GM04503 (cell line): ENCODE measurements at places on chromosomes 4 and X.

- DNase-seq = no peak
Measured at GRCh38 chr4:180028682-180029081, 2214.5 kb upstream of the TENM3 start.

GRCh38 chr4:130187587-130187986 is 1091.6 kb downstream of the C4orf33 start:
- DNase-seq = no peak

GRCh38 chr4:76546759-76547742 is 112.0 kb downstream of the SHROOM3 start:
- DNase-seq = peak; percentile 85

- DNase-seq = no peak
Measured at GRCh38 chr4:184201179-184201578, 16.5 kb downstream of the ENPP6 start.

- DNase-seq = no peak
Measured at GRCh38 chrX:142428916-142429315, 223.8 kb upstream of the MAGEC2 start.

DNA sequence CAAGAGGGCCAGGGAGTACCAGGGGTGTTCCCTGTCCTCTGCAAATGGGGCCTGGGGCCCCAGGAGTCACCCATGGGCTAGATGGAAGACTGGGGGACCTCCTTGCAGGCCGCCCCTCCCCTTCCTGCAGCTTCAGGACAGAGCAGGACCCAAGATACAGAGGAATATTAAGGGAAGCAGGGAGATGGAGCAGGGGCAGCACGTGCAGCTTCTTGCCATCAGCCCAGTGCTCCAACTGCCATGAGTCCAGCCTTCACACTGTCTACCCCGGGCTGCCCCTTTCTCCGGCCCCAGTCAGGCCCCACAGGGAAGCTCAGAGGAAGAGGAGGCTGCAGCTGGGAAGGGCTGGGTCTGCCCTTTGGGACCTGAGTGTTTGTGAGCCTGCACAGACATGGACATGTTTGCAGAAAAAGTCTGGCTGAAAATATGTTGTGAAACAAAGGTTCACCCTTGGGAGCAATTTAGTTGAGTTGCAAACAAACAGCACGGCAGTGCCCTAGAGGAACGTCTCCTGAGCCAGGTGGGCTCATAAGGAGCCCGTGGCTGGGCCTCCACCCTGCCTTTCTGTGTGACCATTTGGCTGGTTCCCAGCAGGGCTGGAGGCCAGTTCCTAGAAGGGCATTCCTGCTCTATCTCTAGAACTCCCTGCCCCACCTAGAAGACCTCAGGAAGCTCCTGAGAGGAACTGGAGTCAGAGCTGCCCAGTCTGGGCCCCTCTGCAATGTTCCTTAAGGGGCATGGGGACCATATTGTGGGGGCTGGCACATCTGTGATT is 8.9 kb downstream of the FATE1 start:
- DNase-seq = no peak

DNA sequence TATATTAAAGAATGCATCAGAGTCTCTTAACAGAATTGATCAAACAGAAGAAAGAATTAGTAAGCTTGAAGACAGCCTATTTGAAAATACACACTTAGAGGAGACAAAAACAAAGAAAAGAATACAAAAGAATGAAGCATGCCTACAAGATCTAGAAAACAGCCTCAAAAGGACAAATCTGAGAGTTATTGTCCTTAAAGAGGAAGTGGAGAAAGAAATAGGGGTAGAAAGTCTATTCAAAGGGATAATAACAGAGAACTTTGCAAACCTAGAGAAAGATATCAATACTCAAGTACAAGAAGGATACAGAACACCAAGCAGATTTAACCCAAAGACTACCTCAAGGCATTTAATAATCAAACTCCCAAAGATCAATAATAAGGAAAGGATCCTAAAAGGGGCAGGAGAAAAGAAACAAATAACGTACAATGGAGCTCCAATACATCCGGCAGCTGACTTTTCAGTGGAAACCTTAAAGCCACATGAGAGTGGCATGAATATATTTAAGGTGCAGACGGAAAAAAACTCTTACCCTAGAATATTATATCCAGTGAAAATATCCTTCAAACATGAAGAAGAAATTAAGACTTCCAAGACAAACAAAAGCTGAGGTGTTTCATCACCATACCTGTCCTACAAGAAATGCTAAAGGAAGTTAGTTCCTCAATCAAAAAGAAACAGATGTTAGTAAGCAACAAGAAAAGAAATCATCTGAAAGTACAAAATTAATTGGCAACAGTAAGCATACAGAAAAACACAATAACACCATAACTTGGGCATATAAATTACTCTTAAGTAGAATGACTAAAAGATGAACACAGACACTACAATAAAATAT is 36.1 kb downstream of the LRBA start:
- no peak for DNase-seq

- no peak for DNase-seq
Measured at GRCh38 chrX:40637687-40638086, 9.7 kb downstream of the CXorf38 start.

GRCh38 chrX:10602646-10603045 is 17.7 kb downstream of the MID1 start:
- DNase-seq = no peak

DNA sequence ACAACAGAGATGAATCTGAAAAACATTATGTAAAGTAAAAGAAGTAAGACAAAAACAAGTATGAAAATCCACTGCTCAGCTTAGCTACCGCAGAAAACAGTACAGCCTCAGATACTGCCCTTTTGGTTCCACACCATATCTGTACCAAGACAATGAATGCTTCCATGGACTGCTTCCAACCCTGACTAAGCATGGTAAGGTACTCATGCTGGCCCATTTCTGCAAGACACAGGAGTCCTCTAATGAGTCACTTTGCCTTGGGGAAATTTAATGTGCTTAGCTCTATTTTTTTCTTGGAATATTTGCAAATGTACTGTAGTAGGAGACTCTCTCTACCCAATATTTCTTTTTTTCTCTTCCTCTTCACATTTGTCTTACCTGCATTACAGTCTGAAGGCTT is 931.7 kb upstream of the HS3ST1 start:
- no peak for DNase-seq

- DNase-seq = no peak
Measured at GRCh38 chr4:13263967-13264525, 220.1 kb downstream of the RAB28 start.

DNA sequence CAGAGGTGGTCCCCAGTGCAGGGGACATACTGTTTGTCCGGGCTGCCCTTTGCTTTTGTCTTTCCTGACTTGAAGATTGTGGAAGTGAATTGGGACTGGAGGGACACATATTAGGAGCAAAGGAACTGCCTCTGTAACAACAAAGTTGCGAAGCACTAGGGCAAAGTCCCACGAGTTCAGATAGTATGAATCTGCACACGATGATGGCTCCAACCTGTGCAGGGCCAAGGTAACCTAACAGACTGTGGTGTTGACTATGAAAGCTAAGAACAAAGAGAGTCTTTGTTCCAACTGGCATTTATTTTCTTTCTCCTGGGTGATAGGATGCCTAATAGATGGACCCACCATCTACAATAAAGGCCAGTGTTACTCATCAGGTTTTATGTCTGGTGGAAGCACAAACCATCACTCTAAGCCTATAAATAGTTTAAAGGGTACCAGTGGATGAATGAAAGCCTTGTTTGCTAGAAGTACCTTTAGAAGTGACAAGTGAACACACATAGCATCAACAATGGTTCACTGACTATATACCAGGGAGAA is 71.8 kb downstream of the TMA16 start:
- DNase-seq = no peak

- DNase-seq = no peak
Measured at GRCh38 chrX:48934581-48935300, 15.9 kb upstream of the PIM2 start.

- DNase-seq = no peak
Measured at GRCh38 chrX:77444075-77444474, 3.1 kb upstream of the FGF16 start.

- peak; percentile 50 for DNase-seq
Measured at GRCh38 chr4:128660361-128661215, 148.9 kb upstream of the JADE1 start.

GRCh38 chr4:174037049-174037448 is 246.4 kb downstream of the FBXO8 start:
- no peak for DNase-seq

- DNase-seq = no peak
Measured at GRCh38 chr4:78320349-78320935, 231.1 kb upstream of the ANXA3 start.

GRCh38 chrX:103560256-103560655 is 25.1 kb upstream of the TCEAL4 start:
- DNase-seq = no peak

- no peak for DNase-seq
Measured at GRCh38 chrX:109533005-109533404, 3.6 kb upstream of the NXT2 start.

DNA sequence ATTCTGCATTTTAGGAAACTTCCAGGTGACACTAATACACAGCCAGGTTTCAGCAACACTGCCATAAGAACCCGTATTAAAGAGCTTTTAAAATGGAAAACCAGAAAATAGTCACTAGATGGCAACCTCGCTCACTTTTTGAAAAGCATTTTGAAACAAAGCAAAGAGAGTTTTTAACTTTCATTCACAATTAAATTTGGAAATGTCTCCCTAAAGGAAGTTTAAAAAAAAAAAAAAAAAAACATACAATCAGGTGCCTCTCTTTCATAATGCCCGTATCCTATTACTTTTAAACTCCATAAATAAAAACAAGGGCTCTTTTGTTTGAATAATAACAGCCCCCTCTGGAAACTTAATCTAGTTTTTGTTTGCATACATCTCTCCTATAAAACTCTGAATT is 20.3 kb downstream of the MEPE start:
- no peak for DNase-seq

- DNase-seq = no peak
Measured at GRCh38 chr4:24644983-24645764, 60.8 kb upstream of the DHX15 start.

DNA sequence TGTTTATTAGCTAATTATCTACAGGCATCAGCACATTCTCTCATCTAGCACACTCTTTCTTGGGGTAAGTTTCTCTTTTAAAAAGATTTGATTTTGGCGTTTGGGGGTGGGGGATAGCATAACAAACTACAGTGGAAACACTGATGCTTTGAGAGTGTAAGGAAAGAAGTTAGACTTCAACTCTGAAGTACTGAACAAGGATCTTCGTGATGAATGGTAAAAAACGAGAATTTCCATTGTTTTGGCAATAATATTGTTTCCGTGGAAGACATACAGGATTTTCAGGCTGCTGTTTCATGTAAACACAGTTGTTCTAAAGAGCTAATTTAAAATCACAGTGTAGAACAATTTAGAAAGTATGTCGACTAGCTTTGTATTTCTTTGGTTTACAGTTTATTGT is 451 bp downstream of the LPAR4 start:
- no peak for DNase-seq

- no peak for DNase-seq
Measured at GRCh38 chrX:31629195-31629594, 557.4 kb upstream of the FTHL17 start.

GRCh38 chrX:86137071-86137470 is 11.2 kb upstream of the DACH2 start:
- no peak for DNase-seq

DNA sequence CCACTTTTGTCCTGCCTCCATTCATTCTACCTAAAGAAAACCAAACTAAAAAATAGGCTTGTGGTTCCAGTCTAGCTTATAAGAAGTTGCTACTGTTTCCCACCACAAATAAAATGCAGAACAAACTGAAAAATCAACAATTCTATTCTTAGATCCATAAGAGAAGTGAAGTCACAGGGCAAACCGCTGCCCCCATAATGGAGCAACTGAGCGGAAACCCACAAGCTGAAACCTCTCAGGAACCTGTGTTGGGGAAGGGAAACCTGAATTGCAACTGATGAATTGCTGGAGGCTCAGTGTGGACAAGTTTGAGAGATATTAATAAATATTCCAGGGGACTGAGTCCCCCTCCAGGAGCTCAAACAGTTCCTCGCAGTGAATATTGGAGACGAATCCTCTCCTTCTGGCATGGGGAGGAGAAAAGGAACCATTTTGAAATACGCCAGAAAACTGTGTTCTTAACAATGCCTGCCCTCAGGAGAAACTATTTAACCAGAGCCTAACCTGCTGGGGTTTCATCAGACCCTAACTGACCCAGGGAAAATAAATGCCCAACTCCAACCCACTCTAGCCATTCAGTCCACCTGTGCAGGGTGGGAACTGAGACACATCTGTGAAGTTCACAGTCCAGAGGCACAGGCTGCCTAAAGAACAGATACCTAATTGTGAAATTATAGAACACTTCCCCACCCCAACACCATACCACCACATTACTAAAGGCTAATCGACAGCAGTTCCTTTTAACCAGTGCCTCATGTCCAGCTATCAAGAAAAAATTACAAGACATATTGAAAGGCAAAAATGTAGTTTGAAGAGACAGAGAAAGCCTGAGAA is 22.8 kb upstream of the SH3RF1 start:
- DNase-seq = no peak

DNA sequence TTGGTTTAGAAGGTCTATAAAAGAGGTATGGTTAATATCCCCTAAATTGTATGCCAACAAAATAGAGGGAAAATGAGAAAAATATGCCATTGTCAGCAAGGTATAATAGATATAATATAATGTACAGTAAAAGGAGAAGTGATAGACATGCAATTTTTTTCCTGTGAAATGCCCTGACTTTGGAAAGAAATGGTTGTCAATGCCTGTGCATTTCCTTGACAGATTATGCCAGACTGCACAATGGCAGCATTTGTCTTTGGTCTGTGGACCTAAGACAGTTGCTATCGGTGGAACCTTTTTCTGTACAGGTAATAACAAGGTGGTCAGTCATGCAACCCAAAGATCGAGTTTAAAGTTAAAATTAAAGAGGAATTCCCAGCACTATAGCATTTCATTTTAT is 301.7 kb downstream of the CFAP299 start:
- DNase-seq = no peak

DNA sequence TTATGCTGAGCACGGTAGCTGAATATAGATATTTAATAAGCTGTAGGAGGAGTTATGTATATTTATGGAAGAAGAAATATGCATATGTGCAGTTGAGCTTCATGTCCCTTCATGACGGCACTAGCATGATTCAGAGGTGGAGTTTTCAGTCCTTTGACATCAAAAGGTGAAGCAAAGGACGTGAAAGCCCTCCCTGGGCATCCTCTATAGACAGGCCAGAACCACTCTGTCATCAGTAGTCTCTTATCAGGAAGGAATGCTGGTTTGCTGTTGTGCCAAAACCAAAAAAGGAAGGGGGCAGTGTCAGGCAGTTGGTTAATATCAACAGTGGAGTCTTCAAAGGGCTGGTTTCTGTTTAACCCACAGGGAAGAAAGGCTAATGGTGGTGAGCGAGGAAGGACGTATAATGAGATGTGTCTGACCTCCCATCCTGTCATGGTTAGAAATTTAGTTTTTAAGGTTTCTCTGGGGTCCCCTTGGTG is 23.5 kb upstream of the IL2 start:
- peak; percentile 25 for DNase-seq

GRCh38 chr4:39045827-39046221 is 13.6 kb upstream of the TMEM156 start:
- DNase-seq = no peak

- DNase-seq = no peak
Measured at GRCh38 chr4:108333353-108333942, 164.7 kb upstream of the LEF1 start.

GRCh38 chr4:177726111-177726510 is 283.9 kb upstream of the AGA start:
- no peak for DNase-seq
